WTC11 (cell line): ENCODE measurements at places on chromosomes 3 and 15. TPM values are rescaled to one million over a fixed set of nuclear protein-coding genes. Genes with fewer than 3 reads are reported as not detected.

CCK gene
- 0.50 to 1.1 TPM (median 0.94 TPM) in 3 replicates for total RNA-seq

SPESP1 gene
- total RNA-seq: not detected in 3 replicates

ILDR1 gene
- 2.3 to 3.4 TPM (median 2.8 TPM) in 3 replicates for total RNA-seq

COPS2 gene
- total RNA-seq: 61.4 to 68.6 TPM (median 64.6 TPM) in 3 replicates

FOXB1 gene
- total RNA-seq: 10.8 to 15.0 TPM (median 13.7 TPM) in 3 replicates

ZBTB20 gene
- total RNA-seq: 1.1 to 1.5 TPM (median 1.3 TPM) in 3 replicates

SOX14 gene
- 0.34 to 0.78 TPM (median 0.70 TPM) in 3 replicates for total RNA-seq

CYP11A1 gene
- total RNA-seq: 3.4 to 4.1 TPM (median 3.8 TPM) in 3 replicates

MESP2 gene
- total RNA-seq: 0.66 to 1.0 TPM (median 0.68 TPM) in 3 replicates

PRRT3 gene
- total RNA-seq: 9.2 to 11.5 TPM (median 11.4 TPM) in 3 replicates

CLDN11 gene
- total RNA-seq: 12.1 to 12.6 TPM (median 12.5 TPM) in 3 replicates

NRROS gene
- total RNA-seq: 3.1 to 5.1 TPM (median 4.9 TPM) in 3 replicates

RETNLB gene
- total RNA-seq: not detected in 3 replicates

PPM1L gene
- 16.0 to 18.1 TPM (median 16.1 TPM) in 3 replicates for total RNA-seq

TMEM212 gene
- not detected in 3 replicates for total RNA-seq

EFHB gene
- 0.46 to 1.0 TPM (median 0.85 TPM) in 3 replicates for total RNA-seq

TM4SF18 gene
- total RNA-seq: 1.6 to 2.4 TPM (median 2.2 TPM) in 3 replicates

PRSS50 gene
- total RNA-seq: 0.70 to 1.4 TPM (median 1.2 TPM) in 3 replicates

PLCH1 gene
- 8.4 to 8.9 TPM (median 8.8 TPM) in 3 replicates for total RNA-seq

COL6A5 gene
- total RNA-seq: 0.02 to 0.05 TPM in 2 of 3 replicates, not detected in the other

FOXL2NB gene
- 2.2 to 5.1 TPM (median 2.9 TPM) in 3 replicates for total RNA-seq

ALDH1L1 gene
- total RNA-seq: 0.78 to 2.0 TPM (median 1.2 TPM) in 3 replicates

TF gene
- total RNA-seq: 9.3 to 10.9 TPM (median 9.3 TPM) in 3 replicates

P3H2 gene
- total RNA-seq: 29.4 to 39.9 TPM (median 36.2 TPM) in 3 replicates

GPR15 gene
- 0.14 TPM in 1 of 3 replicates, not detected in the others for total RNA-seq

ZBED2 gene
- 0.07 to 0.16 TPM (median 0.09 TPM) in 3 replicates for total RNA-seq

SLC51A gene
- 6.9 to 8.4 TPM (median 7.6 TPM) in 3 replicates for total RNA-seq

CADM2 gene
- total RNA-seq: 18.8 to 24.1 TPM (median 21.3 TPM) in 3 replicates

CTDSPL gene
- total RNA-seq: 28.0 to 41.2 TPM (median 28.6 TPM) in 3 replicates

STRIT1 gene
- total RNA-seq: 0.33 TPM in 1 of 3 replicates, not detected in the others

PLAAT1 gene
- 3.9 to 5.0 TPM (median 4.8 TPM) in 3 replicates for total RNA-seq

MYZAP gene
- total RNA-seq: 0.60 to 0.73 TPM (median 0.68 TPM) in 3 replicates

CHRNA3 gene
- total RNA-seq: 2.2 to 4.4 TPM (median 3.2 TPM) in 3 replicates

EIF4E3 gene
- 14.0 to 16.5 TPM (median 14.3 TPM) in 3 replicates for total RNA-seq

ECE2 gene
- total RNA-seq: 0.46 to 1.2 TPM (median 0.64 TPM) in 3 replicates

TRH gene
- total RNA-seq: 0.16 to 0.27 TPM (median 0.22 TPM) in 3 replicates

HIGD2B gene
- total RNA-seq: 0.18 TPM in 1 of 3 replicates, not detected in the others

DUOXA2 gene
- total RNA-seq: 0.11 TPM in 1 of 3 replicates, not detected in the others
